ENCODE measurements at places on chromosomes 2 and 18. TPM values are rescaled to one million over a fixed set of nuclear protein-coding genes. Genes with fewer than 3 reads are reported as not detected.

SERPINB11 gene
- total RNA-seq = not detected

MC5R gene
- not detected for total RNA-seq

GRCh38 chr18:22169011-22169888, at the start of gene GATA6:
Gene GATA6 (plus strand): TSS chr18:22169589. CDS start chr18:22171145, 1,556 bp downstream.
- peak; percentile 90 for DNase-seq
- no peak within 1 kb of the TSS for H3K27ac ChIP-seq
- H3K4me3 ChIP-seq = peak within 1 kb of the TSS; percentile 87
- H3K27me3 ChIP-seq = peaks cover 88% of the 10 kb centered on the region
- 0 out of 2 replicates have a peak, but pooled peaks cover 2% of the 10 kb centered on the region for H3K4me1 ChIP-seq

DNA sequence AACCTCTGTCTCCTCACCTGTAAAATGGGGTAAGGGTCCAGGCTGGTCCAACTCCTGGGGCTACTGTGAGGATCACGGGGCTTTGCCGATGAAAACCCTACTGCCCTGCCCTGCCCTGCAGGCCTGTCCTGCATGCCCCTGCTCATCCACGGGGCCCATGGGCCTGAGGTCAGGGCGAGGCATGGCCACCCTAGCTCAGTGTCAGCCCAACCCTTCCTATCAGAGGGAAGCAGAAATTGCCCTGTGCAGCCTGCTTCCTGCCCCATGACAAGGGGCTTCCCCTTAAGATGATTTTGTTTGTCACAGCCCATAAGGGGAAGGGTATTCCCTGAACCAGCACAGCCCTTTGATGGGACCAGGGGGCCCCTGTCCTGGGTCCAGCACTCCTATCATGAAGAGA, 353.6 kb upstream of the ID2 start:
- 0 out of 2 replicates have a peak, but pooled peaks cover 8% of the 10 kb centered on the region for H3K4me1 ChIP-seq
- H3K27ac ChIP-seq = no peak overlapping the region
- H3K36me3 ChIP-seq = no peaks in the 10 kb centered on the region
- no peak for DNase-seq
- no peak overlapping the region for H3K4me3 ChIP-seq
- H3K27me3 ChIP-seq = no peaks in the 10 kb centered on the region
